ENCODE measurements at places on chromosomes 13 and 19.

DNA sequence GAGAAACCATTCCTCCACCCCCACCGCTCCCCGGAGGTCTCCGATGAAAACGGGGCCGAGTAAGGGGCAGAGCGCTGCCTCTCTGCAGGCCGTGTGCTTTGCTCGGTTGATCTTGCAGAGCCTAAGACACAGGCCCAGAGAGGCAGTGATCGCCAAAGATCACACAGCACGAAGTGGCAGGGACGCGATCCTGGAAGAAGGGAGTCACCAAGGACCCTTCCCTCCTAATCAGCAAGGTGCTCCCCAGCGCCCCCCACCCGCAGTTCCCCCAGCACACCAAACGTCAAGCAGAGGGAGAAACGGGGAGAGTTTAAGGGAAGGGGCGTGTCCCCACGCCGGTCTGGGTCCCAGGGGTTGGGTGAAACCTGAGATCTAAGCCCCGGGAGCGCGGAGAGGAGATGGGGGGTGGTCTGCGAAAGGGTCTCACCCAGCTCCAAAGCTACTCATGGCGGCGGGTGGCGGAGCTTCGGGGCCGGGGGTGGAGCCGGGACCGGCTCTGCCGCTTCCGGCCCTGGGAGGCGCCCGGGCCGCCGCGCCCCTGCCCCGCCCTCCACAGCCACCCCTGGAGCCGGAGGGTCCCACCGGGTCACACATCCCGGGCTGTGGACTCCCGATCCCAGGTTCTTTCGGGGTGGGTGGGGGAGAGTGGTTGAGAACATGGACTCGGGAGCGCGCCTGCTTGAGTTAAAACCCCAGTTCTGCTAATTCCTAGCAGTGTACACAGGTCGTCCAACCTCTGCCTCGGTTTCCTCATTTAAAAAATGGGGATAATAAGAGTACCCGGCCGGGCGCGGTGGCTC lies at the start of gene EML2:
EML2 (minus strand) TSS at position 468 of the 800 bp plus-strand sequence; CDS start at position 447, 21 bp downstream.
- peak; percentile 40 for DNase-seq

DNA sequence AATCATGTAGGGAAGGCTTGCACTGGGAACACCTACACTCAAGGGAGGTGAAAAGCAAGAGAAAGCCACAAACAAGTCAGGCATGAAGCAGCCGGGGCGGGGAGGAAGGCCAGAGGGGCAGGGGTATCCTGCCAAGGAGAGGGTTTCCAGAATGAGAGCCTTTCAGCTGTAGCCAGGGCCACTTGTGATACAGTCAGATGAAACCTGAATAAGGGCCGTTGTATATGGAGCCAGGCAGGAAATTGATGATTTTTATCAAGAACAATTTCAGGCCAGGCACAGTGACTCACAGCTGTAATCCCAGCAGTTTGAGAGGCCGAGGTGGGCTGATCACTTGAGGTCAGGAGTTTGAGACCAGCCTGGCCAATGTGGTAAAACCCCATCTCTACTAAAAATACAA lies 4.4 kb downstream of the TRPM4 start:
- no peak for DNase-seq

GRCh38 chr13:45042539-45042938 lies 53.2 kb downstream of the GPALPP1 start:
- no peak for DNase-seq

GRCh38 chr19:50191216-50191615 lies 12.2 kb upstream of the MYH14 start:
- DNase-seq, result no peak

DNA sequence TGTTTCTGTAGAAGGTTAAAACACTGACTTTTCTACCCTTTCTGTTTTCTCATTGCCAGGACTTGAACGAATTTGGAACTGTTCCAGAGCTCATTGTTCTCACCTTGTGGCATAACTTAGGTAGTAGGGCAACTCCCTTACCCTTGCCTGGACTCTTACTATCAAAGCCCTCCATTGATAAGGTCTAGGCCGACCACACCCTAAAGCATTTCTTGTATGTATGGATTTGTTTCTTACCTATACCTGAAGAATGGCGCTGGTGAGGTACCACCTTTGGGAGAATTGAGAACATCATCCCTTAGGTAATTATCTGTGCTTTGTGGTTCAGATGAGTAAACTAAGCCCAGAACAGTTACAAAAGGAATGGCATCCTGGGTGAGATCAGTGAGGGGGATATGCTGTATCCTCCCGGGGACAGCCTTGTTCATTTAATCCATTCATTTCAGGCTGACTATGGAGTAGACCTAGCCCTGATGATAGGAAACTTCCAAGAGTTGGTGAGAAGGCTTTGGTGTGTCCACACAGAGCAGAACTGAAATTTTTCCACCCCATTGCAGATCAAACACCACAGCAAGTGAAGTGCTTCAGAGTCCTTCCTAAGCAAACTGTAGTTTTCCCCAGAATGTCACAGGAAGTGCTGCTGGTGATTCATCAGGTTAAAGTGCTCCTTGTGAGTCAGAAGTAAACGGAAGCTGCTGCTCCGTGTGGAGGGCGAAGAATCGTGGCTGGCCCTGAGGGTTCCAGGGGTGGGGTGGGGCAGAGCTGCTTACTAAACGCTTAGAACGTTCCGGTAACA lies 113.0 kb downstream of the TEX26 start:
- DNase-seq, result peak; percentile 65

GRCh38 chr19:7408251-7408650 lies 59.5 kb downstream of the ARHGEF18 start:
- no peak for DNase-seq

DNA sequence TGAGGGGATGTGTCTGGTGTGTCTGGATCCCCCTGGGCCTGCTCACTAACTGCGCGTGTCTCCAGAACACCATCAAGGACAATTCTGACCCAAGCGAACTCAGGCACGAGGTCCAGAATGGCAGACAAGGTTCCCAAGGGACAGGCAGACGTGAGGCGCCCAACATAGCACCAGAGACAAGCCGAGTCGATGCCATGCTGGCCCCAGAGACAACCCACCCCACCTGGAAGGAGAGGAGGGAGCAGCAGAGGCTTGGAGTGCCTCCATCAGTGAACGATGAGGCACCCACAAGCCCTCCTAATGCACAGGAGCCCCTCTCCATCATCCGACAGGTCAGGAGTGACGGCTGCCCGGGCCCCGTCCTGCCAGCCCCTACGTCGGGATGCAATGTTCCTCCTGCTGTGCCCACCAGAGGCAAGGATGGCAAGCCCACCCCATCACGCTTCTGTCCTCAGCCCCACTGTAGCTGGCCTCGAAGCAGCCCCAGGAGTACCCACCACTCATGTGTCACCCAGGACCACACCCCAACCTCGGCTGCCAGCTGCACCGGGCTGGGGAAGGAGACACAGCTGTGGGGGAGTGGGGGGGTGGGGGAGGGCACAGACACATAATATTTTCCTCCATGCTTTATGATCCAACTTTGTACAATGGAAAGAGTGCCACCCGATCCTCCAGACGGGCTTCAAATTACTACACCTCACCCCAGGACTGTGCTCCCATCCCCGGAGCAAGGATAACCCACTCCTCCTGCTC lies 11.8 kb downstream of the AP3D1 start:
- no peak for DNase-seq

- DNase-seq, result no peak
Measured at GRCh38 chr19:10508707-10509106, 5.6 kb upstream of the KEAP1 start.

DNA sequence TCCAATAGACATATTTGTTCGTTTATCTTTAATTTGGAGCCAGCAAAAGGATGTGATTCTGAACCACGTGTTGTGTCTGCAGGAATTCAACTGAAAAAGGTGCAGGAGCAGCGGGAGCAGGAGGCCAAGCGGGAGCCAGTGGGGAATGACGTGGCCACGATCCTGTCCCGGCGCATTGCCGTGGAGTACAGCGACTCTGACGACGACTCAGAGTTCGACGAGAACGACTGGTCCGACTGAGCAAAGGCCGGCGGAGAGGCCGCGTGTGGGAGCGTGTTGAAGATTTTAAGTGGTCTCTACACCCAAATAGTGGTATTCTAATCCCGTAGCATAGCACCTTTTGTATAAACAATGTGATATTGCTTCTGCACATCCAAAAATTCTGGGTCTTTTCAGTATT lies 75.0 kb downstream of the GPR12 start:
- DNase-seq, result no peak

DNA sequence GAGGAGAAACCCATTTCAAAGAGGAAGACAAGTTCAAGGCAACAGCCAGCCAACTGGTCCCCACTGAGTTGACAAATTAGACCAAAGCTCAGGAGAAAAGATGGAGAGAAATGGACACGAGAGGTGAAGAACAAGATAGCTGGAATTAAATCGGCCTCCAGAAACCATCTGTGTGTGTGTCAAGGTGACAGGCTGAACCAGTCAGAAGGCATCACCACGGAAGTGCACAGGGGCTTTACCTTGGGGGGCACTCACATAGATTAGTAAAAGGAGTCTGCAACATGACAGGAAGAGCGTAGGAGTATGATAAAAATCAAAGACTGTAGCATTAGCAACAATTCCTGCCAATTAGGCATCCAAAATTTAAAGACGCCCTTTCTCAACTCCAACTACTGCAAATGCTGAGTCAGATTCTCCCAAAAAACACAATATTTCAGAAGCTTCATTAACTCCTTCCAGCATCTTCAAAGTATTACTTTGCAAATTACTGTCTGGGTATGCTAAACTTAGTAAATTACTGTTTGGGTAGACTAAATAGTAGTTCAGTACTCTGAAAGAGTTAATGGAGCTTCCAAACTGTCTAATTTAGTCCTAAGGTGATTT lies 66.2 kb downstream of the FOXO1 start:
- no peak for DNase-seq

- DNase-seq, result no peak
Measured at GRCh38 chr13:98892821-98893220, 85.0 kb downstream of the DOCK9 start.
